RCC 7860 (cell line): ENCODE measurements at places on chromosomes 12 and 14.

DNA sequence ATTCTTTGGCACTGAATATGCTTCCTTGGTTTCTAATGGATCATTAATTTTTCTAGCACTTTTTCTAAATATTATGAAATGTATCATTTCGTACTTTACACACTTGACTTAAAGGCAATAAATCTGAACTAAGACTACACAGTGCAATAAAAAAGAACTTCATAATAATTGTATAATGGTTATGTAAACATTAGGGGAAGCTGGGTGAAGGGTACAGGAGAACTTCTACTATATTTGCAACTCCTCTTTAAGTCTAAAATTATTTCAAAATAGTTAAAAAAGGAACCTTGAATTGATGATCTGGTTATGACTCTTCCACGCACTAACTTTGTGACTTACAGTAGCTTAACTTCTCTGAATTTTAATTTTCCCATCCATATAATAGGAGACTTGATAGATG lies 5.1 kb upstream of the NOVA1 start:
- DNase-seq = no peak

DNA sequence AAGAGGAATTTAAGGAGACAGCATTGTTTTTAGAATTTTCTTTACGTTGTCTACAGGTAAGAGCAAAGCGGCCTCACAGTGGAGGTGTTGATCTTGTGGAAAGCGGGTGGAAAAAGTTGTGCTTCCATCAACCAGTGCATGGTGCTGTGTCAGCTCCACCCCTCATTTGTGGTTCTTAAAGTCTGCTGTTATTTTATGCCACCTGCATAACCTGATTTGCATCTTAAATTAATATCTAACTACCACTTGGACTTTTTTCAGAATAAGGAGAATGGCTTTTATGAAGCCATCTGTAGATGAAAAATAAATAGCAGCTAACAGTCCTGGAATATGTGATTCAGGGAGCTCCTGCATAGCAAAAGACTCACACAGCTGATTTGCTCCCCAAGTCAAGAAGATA lies 135.1 kb downstream of the SNAPC1 start:
- no peak for DNase-seq

DNA sequence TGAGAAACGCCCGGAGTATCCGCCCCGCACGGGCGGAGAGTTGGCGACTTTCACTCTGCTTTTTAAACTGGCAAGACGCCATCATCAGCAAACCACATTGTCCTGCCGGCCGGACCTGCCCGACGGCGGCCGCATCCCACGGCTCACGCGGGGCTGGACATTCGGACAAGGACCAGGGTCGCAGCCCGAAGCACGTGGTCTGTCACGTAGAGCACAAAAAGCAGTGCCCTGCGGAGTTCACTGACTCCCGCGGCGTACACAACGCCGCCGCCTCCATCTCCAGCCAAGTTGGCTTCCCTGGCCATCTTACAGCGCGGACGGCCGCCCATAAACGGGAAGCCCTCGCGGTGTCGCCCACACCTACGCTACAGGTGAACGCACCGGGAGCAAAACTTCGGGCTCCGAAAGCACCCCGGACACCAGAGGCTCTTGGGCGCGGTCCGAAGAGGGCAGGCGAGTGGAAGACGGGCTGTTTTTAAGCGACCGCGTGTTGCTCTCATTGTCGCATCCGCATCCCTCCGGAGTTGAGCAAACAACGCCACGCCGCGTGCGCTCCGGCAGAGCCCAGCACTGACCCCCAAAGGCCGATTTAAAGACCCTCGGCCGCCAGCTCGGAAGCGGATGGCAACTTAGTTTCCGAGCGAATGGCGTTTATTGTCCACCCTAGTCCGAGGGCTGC lies 966 bp downstream of the SINHCAF start:
- peak; percentile 46 for DNase-seq

DNA sequence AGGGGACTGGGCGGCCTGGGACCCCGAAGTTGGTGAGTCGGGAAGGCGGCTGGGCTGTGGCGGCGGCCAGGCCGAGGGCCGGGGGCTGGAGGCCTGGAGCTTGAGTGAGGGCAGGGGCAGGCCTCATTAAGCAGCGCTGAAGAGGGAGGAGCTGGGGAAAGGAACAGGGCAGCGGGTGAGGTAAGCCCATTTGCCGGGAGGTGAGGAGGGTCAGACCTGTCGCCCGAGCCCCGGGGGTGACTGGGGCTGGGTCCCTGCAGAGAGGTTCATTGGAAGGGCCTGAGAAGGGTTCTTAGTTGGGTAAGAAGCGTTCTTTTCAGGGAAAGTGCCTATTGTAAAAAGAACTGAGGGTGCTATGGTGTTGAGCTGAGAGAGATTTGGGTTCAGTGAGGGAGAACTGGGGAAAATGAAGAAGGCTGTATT lies 441 bp downstream of the RAB5B start:
- no peak for DNase-seq

GRCh38 chr12:122413516-122414404 lies 8.7 kb downstream of the CLIP1 start:
- no peak for DNase-seq
